ENCODE measurements at places on chromosomes 2 and 18.

GRCh38 chr2:174779361-174779928 is 15.2 kb upstream of the CHRNA1 start:
- DNase-seq, result no peak

GRCh38 chr2:201144101-201145051 is 28.4 kb downstream of the CFLAR start:
- no peak for DNase-seq

DNA sequence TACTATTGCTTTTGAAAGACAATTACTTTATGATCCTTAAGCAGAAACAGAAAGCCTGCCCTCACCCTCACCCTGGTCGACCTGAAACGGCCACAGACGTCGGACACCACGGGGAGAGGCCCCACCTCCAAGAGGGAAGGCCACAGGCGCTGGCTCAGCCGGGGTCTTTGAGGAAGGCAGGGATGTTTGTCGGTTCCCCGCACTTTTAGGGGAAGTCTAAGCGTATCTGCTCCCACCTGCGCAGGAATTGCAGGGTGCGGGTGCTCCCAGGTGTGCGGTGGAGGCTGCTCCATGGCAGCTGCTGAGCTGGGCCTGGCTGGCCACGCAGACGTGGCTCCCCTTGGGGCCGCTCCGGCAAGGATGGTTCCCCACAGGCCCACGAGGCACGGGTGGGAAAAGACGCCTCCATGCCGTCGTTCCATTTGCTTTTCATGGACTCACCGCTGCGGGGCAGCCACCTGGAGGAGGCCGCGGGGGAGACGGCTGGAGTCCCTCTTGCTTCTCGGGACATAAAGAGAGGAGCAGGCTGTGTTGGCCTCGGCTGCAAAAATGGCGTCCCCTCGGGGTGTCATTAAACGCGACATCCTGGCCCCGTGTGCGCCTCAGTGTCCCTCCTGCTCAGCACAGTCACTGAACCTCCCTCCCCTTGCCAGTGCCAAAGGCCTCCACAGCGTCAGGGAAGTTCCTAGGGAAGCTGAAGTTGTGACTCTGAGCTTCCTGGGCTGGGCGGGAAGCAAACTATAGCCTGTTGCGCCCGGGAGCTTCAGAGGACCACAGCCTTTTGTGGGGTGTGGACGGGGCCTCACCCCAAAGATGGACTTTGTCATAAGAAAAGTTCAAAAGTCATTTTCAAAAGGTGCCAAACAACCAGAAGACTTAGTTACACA is 63.4 kb downstream of the NFATC1 start:
- no peak for DNase-seq

GRCh38 chr2:57888463-57888862 is 158.1 kb upstream of the VRK2 start:
- no peak for DNase-seq

DNA sequence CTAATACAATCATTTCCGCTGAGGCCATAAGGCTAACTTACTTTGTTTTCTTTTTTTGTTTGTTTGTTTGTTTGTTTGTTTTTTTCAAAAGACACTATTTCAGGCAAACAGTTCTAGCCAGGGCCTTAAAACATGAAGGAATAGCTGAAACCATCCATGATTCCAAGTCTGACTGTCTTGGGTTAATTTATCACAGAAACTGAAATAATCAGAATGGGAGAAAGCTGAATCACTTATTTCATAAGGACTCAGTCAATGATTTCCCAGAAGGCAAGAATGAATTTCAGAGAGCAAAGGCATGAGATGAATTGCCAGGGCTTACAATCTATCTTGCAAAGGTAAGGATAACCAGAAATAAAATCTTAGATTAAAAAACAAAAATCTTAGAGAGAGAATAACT is 1315.1 kb downstream of the SUCLG1 start:
- DNase-seq, result no peak

DNA sequence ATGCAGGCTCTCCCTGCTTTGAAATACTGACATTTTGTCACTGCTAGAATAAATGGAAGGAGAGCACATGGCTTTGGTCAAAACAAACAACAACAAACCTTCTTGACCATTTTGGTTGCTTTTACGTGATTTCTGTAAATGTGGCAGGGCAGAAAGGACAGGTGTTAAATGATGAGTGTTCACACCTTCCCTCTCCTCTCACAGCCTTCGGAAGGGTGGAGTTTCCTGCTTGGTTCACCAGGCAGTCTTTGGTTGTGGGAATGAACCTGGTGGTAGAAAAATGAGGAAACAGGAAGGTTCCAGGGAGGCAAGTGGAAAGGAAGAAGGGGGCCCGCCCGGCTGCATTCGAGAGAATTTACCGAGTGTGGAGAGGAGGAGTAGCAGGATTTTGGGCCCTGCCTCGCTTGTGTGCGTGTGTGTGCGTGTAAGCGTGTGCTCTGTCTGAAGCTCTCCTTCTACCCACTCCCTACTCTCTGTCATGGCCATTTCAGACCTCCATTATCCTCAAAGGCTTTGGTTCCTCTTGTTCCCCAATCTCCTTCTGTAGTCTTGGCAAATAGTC is 23.7 kb upstream of the SPP2 start:
- DNase-seq, result no peak

- no peak for DNase-seq
Observed at GRCh38 chr2:42523341-42523740, 29.6 kb upstream of the KCNG3 start.

- no peak for DNase-seq
Observed at GRCh38 chr18:12654971-12655370, 2.9 kb downstream of the SPIRE1 start.

DNA sequence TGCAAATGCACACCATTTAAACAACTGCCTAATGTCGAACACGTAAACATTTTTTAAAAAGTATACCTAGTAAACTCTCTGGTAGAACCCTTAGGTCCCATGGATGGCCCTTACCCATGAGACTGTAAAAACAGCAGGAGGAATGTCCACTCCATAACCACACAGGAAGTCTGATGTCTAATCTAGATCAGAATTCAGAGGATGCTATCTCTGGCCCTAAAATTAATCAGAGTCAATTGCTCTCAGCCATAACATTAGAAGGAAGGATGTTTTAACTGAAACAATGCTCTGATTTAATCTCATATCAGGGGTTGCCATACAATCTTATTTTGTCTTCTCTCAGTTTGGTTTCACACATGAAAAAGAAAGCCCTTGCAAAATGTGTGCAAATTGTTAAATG is 416.3 kb upstream of the PIK3C3 start:
- DNase-seq, result no peak

GRCh38 chr2:134124047-134124753 is 129.7 kb upstream of the MGAT5 start:
- peak; percentile 47 for DNase-seq

DNA sequence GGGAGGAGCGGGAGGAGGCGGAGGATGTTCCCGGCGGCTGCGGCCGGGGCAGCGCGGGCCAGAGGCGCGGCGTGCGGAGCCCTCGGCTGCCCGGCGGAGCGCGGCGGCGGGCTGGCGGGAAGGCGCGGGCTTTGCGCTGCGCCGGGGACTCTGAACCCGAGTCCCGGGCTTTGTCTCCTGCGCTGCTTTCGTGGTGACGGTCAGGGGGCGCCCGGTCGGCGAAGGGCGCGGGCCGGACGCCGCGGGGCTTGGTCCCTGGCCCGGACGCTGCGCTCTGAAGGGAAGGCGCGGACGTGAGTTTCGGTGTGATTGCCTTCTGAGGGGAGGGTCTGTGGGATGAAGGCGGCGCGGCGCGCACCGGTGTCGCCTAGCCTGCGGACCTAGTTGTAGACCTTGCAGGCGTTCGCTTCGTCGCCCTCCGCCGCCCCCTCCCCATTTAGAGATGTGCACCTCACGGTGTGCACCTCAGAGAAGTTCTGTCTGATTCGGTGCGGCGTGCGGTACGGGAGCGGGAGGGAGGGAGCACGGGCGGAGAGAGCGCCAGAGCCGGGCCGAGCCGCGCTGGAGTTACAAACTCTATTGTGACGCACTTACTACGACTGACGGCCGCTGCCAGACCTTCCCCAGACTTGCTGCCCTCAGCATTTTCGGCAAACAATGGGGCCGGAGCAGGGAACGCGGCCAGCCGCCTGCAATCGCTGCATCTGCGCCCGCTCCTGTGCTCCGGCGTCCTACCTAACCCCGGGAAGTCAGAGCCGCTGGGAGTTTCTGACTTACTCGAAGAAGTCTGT is 2.1 kb downstream of the BCL2L11 start:
- DNase-seq, result peak; percentile 69

DNA sequence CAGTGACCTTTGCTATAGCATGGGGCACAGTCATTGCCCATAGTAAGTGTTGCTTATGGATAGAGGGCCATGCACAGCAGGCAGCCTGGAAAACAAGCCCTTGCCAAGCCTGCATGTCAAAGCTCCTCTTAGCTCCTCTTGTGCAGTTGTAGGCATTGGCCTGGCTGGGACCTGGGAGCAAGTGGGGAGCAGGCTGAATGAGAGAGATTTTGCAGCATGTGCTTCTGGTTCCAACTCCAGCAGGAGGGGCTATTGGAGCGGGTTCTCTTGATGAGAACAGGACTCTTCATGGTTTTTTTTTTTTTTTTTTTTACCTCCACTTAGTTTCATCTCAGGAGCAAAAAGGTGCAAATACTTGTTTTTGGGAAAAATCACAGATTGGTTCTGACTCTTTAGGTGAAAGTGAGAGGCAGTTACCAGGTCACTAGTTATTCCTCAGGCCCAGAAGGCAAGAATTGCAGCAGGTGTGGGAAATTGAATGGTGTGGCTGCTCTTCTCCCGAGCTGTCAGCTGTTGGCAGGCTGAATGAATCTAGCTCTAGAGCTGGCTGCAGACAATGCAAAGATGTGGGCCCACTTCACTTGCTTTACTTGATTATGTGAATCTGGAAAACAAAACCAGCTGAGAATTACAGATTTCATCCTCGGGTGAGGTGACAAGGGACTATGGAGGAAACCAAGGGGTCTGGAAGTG is 95.9 kb downstream of the MAP4K4 start:
- no peak for DNase-seq

GRCh38 chr2:137411585-137411984 is 552.7 kb upstream of the HNMT start:
- DNase-seq, result no peak

GRCh38 chr2:68050353-68050752 is 12.5 kb downstream of the C1D start:
- DNase-seq, result no peak

GRCh38 chr2:114550364-114550763 is 107.9 kb downstream of the DPP10 start:
- DNase-seq, result no peak

DNA sequence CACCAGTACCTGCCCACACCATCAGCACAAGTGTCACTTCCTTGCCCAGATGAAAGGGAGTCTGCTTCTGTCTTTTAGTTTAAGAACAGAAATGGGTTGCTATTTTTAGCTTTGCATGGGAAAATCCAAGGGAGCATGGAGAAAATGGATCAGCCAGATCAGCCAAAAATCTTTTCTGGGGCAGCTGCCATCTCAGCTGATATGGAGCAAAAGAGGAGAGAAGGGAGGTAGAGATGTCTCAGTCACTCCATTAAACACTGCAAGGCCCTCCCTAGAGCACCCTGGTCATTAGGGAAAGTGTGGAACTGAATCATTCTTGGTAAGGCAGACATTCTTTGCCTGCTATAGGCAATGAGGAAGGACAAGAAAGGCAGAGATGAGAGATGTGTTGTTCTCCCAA is 79.9 kb downstream of the CTAGE1 start:
- DNase-seq, result no peak

DNA sequence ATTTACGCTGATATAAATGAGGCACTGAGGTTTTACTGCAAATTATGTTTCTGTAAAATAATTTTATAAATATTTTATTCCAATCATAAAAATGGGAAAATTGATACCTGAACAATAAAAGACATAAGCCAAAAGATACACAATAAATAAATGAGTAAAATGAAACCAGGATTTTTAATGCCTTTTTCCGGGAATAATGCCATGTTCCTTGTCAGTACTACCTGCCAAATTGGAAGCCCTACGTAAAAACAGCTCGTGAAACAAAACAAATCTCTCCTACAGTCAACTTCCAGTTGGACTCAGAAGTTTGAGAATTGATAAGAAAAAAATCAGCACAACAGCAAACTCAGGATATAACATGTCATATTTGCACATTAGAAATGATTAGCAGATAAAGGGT is 18.0 kb downstream of the GALNT3 start:
- DNase-seq, result no peak

- no peak for DNase-seq
Observed at GRCh38 chr2:203061346-203061745, 46.7 kb downstream of the NBEAL1 start.
